Mesothelial cell of epicardium (in vitro differentiated cells): ENCODE measurements at places on chromosomes 1 and 21.

GRCh38 chr1:232868793-232869491, 63.7 kb downstream of the MAP10 start:
- H3K36me3 ChIP-seq = no peaks in the 10 kb centered on the region
- DNase-seq = peak; percentile 31
- peaks cover 54% of the 10 kb centered on the region for H3K4me1 ChIP-seq
- no peaks in the 10 kb centered on the region for H3K27me3 ChIP-seq
- no peak overlapping the region for H3K4me3 ChIP-seq

GRCh38 chr1:47608296-47608875, 170.5 kb downstream of the FOXD2 start:
- no peak for DNase-seq
- H3K4me1 ChIP-seq = no peaks in the 10 kb centered on the region
- H3K36me3 ChIP-seq = no peaks in the 10 kb centered on the region
- H3K4me3 ChIP-seq = no peak overlapping the region
- H3K27me3 ChIP-seq = peaks cover 35% of the 10 kb centered on the region

DNA sequence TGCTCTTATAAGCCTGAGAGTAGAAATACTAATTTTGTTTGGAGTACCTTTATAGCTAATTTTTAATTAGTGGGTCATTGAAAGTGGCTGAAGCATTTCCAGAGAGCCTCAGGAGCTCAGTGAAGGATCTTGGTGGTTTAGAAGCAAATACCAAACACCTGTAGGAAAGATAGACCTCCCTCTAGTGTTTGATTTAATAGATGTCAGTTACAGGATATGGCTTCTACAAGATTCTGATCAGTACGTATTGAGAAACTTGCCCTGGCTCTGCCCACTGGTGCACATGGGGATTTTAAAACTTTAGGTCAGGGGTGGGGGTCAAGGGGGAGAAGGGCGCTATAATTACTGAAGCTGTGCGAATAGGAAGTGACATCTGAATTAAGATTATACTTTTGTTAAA, 122.2 kb downstream of the POU2F1 start:
- DNase-seq = no peak
- peaks cover 24% of the 10 kb centered on the region for H3K36me3 ChIP-seq
- H3K4me3 ChIP-seq = no peak overlapping the region
- no peaks in the 10 kb centered on the region for H3K4me1 ChIP-seq
- no peaks in the 10 kb centered on the region for H3K27me3 ChIP-seq

DNA sequence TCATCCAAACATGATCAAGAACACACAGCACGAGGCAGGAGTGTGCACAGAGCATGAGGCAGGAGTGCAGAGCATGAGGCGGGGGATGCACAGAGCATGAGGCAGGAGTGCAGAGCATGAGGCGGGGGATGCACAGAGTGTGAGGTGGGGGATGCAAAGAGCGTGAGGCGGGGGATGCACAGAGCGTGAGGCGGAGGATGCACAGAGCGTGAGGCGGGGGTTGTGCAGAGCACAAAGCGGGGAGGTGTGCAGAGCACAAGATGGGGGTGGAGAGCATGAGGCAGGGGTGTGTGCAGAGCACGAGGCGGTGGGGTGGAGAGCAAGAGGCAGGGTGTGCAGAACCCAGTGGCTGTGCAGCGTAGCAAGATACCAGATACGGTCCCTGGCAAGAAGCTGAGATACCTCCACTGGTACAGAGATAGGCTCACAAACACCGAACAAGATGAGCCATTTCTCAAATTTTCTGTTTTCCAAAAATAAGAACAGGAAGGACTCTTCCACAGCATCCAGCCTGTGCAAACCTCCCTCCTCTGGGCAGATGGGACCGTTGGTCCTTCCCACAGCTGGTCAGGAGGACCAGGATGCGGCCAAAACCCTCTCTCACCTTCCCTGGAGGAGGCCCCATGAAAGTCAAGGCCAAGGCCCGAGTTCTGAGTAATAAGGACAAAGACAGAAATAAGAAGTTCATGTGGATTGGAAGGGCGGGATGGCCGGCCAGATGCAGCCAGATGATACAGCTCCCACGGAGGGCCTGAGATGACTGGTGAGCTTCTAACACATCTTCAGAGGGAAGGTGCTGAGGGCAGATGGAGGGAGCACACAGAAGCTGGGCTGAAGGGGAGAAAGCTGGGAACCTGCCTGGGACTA, 12.0 kb downstream of the SPATC1L start:
- H3K27me3 ChIP-seq = no peaks in the 10 kb centered on the region
- no peak for DNase-seq
- H3K4me3 ChIP-seq = no peak overlapping the region
- peaks cover 47% of the 10 kb centered on the region for H3K36me3 ChIP-seq
- H3K4me1 ChIP-seq = no peaks in the 10 kb centered on the region
- no peak overlapping the region for H3K27ac ChIP-seq

DNA sequence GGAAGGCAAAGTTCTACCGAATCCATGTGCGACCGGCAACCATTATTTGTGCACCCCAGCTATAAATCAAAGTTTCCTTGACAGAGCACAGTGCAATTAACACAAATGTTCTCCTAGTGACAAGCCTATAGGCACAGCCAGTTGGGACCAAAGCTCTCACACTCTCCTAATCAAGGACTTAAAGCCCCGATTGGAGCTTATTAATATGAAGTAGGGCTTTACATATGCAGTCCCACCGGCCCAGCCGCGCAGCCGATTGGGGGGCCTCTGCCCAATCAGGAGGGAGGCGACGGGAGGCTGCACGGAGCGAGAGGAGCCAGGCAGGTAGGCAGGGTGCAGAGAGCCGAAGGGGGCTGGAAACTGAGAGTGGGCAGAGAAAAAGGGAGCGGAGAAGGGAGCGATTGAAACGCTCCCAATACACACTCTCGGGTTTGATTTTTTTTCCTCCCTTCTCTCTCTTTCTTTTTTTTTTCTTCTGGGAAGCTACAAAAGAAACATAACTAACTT, at the start of gene ESRRG:
ESRRG (minus strand) TSS at position 156 of the 507 bp plus-strand sequence; CDS start at position 26, 130 bp downstream.
- H3K27me3 ChIP-seq = peaks cover 14% of the 10 kb centered on the region
- no peaks in the 10 kb centered on the region for H3K36me3 ChIP-seq
- H3K4me1 ChIP-seq = peaks cover 52% of the 10 kb centered on the region
- peak within 1 kb of the TSS; percentile 91 for H3K4me3 ChIP-seq
- peak within 1 kb of the TSS; percentile 97 for H3K27ac ChIP-seq

DNA sequence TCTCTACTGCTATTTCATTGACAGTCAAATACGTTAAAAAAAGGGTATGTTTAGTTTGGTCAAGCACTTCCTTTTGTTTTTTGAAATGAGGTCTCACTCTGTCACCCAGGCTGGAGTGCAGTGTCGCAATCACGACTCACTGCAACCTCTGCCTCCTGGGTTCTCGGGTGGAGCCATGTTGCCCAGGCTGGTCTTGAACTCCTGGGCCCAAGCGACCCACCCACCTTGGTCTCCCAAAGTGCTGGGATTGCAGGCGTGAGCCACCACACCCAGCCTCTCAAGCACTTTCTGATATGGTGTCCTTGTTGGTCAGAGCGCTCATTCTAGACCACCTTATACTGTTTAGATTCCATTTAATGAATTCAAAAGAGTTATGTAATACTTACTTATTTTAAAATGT, 20.9 kb upstream of the RHBDL2 start:
- H3K4me1 ChIP-seq = peaks cover 6% of the 10 kb centered on the region
- H3K27me3 ChIP-seq = no peaks in the 10 kb centered on the region
- no peak overlapping the region for H3K4me3 ChIP-seq
- no peak overlapping the region for H3K27ac ChIP-seq

DNA sequence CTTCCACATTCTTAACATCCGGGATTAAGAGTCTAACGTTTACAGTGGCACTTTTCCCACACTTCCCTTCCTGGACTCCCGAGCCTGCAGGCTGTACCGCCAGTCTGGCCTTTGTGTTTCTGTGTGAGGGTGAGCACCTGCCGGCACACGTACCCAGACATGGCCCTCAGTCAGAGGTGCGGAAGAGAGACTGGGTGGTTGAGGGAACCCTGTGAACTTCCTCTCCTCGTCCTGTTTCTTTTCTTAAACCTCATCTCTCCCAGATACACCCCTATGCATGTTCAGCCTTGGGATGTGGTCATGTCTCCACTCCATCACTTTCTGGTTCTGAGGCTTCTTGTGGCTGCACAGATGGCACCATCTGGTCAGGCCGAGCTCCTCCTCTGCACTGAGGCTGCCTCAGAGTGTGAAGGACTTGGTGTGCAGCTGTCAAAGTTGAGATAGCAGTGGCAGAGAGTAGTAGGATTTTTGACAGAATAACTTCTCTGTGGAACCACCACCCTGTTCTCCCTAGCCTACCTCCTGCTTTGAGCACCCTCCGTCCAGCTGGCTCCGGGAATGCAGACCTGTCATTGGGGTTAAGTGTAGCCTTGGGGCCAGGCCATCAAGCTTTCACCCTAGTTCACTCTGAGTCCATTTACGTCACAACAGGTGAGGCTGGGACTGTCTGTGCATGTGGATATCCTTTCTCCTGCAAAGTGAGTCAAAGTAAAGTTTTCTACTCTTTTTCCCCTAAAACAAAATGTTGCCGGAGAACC, 31.4 kb downstream of the VASH2 start:
- no peaks in the 10 kb centered on the region for H3K27me3 ChIP-seq
- no peak overlapping the region for H3K4me3 ChIP-seq
- peak overlapping the region; percentile 71 for H3K27ac ChIP-seq
- peaks cover 16% of the 10 kb centered on the region for H3K4me1 ChIP-seq
